Amygdala (tissue), 56 donors: ENCODE measurements at places on chromosomes 6 and 20.

- no peak for DNase-seq
Measured at GRCh38 chr20:4484379-4484997, 237.2 kb upstream of the PRND start.

DNA sequence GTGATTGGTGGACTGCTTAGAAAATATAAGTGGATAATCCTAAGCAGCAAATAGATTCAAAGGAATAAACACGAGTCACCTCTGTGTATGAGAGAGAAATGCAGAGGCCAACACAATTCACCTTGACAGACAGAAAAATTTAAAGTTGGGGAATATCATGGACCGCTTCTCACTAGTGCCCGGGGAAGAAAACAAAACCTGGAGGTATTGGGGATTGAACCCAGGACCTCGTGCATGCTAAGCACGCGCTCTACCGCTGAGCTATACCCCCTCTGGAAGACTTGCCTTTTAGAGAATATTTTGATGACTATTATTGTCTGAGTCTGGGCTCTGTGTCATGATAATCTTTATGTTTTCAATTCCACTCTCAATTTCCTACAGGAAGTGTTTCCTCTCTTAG is 111.9 kb downstream of the TRIM27 start:
- no peak for DNase-seq

DNA sequence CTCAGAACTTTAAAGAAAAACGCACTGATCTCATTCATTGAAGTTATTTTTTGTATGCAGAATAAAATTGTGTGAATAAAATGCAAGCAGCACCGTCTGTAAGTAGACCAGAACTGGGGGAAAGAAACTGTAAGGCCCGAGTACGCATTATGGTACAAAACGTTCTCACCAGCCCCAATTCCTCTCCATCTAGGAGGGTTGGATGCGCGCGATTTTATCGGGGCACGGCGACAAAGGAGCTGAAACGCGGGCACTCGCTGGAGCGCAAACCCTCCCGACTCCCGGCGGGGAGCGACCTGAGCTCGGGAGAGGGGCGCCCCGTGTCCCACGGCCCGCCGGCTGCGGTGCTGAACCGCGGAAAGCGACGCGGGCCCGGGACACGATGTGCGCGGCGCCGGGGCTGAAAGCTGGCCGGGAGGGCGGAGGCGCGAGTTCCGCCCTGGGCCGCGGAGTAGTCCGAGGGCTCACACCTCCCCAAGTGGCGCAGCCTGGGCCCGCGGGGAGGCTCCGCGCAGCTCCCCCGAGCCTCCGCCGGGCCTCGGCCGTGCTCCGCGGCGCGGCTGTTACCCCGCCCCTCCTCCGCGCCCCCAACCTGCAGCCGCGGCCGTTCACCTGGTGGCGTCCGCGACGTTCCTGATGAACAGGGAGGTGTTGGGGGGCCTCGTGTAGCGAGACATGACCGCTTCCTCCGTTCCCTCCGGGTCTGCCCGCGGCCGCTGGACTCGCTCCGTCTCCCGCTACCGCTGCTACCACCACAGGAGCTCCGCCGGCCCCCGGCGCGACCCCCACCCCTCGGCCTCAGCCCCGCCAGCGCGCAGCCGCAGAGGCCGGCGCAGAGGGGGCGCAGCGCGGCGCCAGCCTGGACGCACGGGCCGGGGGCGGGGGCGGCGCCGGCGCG is at the start of gene SRSF12:
SRSF12 (minus strand) TSS at position 861 of the 898 bp plus-strand sequence; CDS start at position 677, 184 bp downstream.
- no peak for DNase-seq

- DNase-seq: no peak
Measured at GRCh38 chr6:157267109-157267611, 56.2 kb downstream of the TMEM242 start.

DNA sequence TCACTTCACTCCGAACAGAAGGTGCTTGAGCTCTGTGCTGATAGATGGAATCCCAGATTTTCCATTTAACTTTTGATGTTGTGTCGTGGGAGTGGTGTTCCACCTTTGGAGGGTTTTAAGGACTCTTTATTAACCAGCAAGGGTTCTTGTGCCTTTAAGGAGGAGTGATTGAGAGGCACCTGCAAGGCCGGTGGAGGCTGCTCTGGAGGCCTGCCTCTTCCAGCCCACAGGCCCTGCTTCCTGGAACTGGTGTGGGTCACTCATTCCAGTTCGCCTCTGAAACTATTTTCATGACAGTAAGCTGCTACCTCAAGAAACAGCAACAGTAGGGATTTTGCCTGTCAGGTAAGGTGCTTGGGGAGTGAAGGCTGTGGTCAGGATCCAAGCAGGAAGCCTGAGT is 58.8 kb upstream of the APCDD1L start:
- no peak for DNase-seq

GRCh38 chr6:63734923-63735322 is 99.3 kb downstream of the PHF3 start:
- DNase-seq: no peak

GRCh38 chr6:18240230-18240629 is 24.1 kb downstream of the DEK start:
- DNase-seq: no peak

- no peak for DNase-seq
Measured at GRCh38 chr20:63696306-63696627, 185 bp upstream of the TNFRSF6B start.

- peak; percentile 16 for DNase-seq
Measured at GRCh38 chr6:137705160-137706082, 161.6 kb upstream of the TNFAIP3 start.

DNA sequence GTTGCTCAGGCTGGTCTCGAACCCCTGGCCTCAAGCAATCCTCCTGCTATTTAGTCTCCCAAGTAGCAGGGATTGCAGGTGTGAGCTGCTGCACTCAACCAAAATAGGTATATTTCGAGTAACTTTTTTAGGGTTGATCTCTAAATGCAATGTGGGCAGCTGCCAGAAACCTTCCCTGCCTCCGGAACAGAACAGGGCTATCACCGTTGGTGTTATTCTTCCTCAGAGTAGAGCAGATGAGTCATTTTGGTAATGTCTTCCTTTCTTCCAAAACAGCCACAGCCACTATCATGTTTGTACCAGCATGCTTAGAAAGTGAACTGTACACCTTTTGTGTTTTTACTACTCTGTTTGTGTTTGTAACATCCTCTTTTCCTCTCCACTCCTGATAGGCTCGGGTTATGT is 44.1 kb downstream of the SNX9 start:
- DNase-seq: no peak

DNA sequence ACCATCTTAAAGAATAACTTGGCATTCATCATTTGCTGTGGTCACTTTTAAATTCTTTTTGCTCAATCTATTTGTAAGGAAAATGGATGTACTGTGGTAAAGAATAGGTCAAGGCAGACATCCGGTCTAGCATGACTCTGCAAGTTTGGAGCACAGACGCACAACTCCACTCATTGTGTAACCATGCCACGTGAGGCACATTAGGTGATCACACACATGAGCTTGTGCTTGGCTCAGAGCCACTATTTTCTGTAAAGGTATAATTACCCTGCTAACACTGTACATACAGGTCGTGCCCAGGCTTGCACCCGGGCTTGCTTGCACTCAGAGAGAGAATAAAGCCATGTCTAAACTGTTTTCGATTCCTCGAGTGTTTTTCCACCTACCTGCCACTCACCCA is 1289.1 kb upstream of the ADGRB3 start:
- DNase-seq: no peak

GRCh38 chr6:13741365-13741764 is 29.7 kb upstream of the RANBP9 start:
- peak; percentile 6 for DNase-seq

DNA sequence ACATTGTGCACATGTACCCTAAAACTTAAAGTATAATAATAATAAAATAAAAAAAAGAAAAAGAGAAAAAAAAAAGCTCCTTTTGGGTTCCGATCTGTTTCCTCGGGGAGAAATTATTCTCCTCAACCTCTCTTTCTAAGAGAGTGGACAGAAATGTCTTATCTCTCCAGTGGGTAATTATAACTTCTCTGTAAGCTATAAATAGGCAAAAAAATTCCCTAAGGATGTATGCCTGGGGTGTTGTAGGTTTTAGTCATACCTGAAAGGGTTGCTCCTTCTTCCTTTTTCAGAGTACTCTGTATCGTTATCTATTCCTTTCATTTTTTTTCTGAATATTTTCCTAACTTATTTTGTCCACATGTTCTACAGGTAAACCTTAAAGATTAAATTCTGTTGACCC is 169.7 kb upstream of the PTPRK start:
- no peak for DNase-seq

DNA sequence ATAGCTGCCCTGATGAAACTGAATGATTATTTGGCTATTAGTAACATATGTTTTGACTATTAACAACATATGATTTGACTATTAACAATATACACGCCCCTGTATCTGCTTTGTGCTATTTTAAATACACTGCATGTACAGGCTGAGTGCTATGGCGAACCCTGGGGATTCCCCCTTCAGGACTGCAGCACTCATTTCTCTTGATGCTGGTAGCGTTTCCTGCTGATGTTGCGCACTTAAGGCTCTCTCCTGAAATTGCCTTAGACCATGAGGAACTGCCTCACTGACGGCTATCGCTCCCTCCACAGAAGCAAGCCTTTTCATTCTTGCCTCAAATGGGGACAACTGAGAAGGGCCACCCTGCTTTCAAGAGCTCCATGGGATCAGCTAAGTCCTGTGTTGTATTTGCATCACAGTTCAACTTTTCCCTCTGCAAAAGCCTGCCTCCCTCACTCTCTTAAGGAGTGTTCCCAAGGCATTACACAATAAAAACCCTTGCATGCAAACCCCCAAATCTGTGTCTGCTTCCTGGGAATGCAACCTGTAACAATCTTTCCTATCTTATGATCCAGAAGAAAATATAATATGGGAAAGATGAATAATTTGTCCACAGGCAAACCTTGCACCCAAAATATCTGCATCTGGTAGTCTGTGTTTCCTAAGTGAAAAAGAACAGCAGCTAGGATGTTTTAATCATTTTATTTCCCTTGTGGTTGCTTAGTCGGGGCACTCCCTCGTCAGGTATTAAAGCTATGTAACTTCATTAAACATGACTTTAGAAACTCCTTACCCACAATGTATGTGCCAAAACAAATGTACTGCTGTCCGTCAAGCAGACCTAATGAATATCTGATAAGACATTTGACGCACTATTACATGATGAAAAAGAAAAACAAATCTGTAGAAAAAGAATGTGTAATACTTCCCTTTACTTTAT is 456.4 kb downstream of the COL12A1 start:
- DNase-seq: no peak

DNA sequence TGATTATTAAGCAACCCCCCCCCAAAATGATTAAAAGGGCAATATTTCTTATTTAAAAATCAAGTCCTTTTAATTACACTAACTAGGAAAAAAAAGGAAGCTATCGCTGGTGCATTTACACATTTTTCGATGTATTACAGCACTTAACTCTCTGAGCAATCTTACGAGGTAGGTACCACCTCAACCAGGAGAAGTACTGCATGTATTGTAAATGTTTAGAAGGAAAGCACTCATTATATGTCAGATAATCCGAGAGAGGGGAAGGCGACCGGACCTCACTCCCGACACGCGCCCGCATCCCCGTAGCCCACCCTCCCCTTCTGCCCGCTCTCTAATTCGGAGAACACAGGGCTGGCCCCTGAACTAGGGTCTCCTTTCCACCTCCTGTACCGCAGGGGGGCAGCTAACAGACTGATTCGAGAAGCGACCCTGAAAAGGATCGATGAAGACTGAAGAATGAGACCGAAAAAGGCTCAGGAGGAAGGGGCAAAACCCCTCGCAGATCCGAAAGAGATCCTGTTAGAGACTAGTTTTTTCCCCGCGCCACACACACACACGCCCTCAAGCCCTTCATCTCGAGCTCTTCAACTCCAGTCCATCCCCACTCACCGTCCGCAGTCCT is 337 bp downstream of the ESF1 start:
- DNase-seq: no peak

DNA sequence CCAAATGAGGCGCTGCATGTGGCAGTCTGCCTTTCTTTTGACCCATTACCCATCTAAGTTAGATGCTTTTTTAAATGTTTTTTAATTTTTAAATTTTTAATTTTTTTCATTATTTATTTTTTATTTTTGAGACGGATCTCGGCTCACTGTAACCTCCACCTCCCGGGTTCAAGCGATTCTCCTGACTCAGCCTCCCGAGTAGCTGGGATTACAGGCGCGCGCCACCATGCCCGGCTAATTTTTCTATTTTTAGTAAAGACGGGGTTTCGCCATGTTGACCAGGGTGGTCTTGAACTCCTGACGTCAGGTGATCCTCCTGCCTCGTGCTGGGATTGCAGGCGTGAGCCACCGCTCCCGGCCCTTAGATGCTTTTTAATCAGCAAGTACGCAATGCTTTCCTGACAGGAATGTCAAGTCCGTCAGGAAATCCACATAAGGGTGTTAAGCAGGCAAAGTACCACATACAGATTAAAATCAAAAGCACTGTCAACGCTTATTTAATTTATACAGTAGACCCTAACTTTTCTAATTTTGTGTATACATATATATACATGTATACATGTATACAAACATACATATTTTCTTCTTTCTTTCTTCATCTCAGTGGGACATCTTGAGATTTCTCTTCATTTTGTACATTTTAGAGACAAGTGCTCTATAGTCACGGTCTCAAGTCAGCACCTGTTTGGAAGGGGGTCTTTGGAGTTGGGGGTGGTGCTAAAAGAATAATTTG is 995 bp upstream of the GSTA4 start:
- no peak for DNase-seq

DNA sequence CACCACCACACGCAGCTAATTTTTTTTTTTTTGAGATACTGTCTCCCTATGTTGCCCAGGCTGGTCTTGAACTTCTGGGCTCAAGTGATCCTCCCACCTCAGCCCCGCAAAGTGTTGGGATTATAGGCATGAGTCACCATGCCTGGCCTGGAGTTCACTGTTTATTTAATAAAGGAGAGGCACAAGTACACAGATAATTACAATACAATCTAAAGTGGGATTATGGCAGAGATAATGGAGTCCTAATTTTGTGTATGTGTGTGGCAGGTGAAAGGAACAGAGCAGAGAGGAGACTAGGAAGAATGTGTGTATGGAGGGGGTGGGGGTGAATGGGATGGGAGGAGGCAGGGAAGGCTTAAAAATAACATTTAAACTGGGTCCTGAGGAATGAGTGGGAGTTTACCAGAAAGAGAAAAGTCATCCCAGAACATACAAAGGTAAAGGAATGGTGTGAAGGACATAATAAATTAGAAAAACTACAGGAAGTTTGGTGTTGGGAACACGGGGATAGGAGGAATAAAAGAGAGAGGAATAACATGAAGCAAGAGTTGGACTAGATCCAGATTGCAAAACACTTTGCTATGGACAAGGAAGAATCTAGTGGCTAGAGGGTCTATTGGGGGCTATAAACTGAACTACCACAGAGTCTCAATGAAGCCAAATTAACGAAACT is 4.4 kb downstream of the NCOA5 start:
- no peak for DNase-seq

- DNase-seq: no peak
Measured at GRCh38 chr6:41036186-41036585, 2.8 kb downstream of the UNC5CL start.

DNA sequence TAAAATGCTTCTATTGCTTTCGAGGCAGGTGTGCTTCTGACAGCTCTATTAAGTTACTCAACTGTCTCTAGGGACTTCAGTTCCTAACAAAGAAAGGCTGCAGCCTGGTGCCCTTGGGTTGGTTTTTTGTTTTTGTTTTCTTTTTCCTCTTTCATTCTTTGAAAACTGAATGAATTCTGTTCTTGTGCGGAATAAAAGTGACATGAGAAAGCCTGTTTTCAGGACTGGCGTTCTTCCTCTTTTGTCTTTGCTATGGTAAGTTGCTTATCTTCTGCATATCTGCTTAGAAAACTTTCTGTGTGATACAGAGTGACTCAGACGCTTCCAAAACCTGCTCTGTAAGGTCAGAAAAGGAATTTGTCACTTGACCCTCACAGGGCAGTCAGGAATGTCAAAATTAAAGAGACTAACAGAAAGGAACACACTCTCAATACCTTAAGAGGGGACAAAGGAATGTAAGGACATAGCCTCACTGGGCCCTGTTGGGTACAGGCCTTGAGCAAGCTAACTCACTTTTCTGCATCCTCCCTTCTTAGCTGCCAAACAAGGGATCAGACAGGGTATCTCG is 56.2 kb upstream of the NHSL1 start:
- no peak for DNase-seq
